SJSA1 (cell line): ENCODE measurements at places on chromosomes 12 and 14. TPM values are rescaled to one million over a fixed set of nuclear protein-coding genes. Genes with fewer than 3 reads are reported as not detected.
A peak's percentile ranks its signal among the peaks of the same experiment; 100 is the strongest.

- DNase-seq, result no peak
- H3K27me3 ChIP-seq, result no peaks in the 10 kb centered on the region
- no peak within 1 kb of the TSS for H3K27ac ChIP-seq
- H3K4me1 ChIP-seq, result peaks cover 9% of the 10 kb centered on the region
- peaks cover 5% of the 10 kb centered on the region for H3K36me3 ChIP-seq
- peak within 1 kb of the TSS; percentile 80 for H3K4me3 ChIP-seq
Measured at GRCh38 chr12:124993626-124994436, at the start of gene BRI3BP. Gene BRI3BP (plus strand): TSS chr12:124993645. CDS start chr12:124993791, 146 bp downstream.

DNA sequence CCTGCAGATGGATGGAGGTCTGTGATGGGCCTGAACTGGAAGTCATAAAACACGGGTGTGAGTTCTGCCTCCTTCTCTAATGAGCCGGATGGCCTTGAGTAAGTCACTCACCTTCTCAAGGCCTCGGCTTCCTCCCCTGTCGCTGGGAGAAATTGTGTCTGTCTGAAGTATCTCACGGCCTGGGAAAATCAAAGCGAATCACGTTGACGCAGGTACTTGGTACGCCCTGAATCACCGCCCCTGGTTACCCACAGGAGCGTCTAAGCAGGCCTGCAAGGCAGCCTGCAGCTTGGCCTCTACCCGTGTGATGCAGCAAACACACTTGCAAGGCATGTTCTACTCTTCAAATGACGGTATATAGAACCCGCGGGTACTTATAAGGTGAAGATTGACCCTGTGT is 28.1 kb upstream of the CD9 start:
- DNase-seq, result no peak
- H3K27ac ChIP-seq, result no peak overlapping the region
- H3K4me3 ChIP-seq, result no peak overlapping the region
- H3K27me3 ChIP-seq, result no peaks in the 10 kb centered on the region
- no peaks in the 10 kb centered on the region for H3K36me3 ChIP-seq
- peaks cover 20% of the 10 kb centered on the region for H3K4me1 ChIP-seq

GRCh38 chr14:77301103-77301502 is 19.6 kb downstream of the POMT2 start:
- DNase-seq, result peak; percentile 68
- H3K4me3 ChIP-seq, result no peak overlapping the region
- peaks cover 3% of the 10 kb centered on the region; the same call in 1 of the 2 replicates for H3K36me3 ChIP-seq
- no peaks in the 10 kb centered on the region for H3K27me3 ChIP-seq
- peaks cover 32% of the 10 kb centered on the region for H3K4me1 ChIP-seq

DNA sequence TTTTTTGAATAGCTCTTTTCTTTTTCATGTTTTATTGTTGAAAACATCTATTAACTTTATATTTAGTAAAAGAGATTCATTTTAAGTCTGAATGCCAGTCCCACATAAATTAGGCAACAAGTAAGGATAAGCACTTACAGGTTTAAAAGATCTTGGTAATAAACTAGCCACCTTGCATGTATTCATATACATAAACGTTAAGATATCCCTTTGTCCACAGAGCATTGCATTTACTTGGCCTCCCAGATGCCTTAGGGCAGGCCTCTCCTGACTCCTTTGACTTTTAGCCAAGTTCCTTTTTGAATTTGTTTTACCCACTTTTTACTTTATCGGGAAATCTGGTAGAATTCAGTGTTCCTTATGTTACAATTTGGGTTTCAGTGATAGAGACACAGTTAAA is 331.7 kb downstream of the ETNK1 start:
- DNase-seq, result no peak
- no peaks in the 10 kb centered on the region for H3K27me3 ChIP-seq
- no peaks in the 10 kb centered on the region for H3K4me1 ChIP-seq

GRCh38 chr14:64421166-64421565 is 33.0 kb downstream of the MTHFD1 start:
- peaks cover 40% of the 10 kb centered on the region for H3K4me1 ChIP-seq
- H3K4me3 ChIP-seq, result no peak overlapping the region
- H3K27ac ChIP-seq, result peak overlapping the region; percentile 76
- H3K36me3 ChIP-seq, result peaks cover 79% of the 10 kb centered on the region
- H3K27me3 ChIP-seq, result no peaks in the 10 kb centered on the region

The CLEC4D gene
- total RNA-seq, result not detected in 2 replicates

DNA sequence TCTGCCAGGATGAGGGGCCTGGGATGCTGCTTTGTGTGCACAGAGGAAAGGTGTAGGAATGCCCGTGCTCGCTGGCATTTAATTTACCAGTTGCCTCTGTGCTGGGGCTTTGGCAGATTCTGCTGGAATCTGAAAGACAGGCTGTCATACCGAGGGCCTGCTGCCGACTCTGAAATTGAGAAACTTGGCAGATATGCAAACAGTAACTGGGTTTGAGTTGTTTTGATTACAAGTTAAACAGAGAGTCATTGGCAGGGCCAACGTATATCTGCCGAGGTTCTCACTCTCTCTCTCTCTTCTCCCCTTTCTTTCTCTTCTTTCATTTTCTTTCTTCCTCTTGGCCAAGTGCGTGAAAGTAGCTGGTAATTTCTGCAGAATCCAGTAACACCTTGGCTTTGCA is 618.7 kb downstream of the VRK1 start:
- H3K36me3 ChIP-seq, result no peaks in the 10 kb centered on the region
- H3K27ac ChIP-seq, result no peak overlapping the region
- H3K4me3 ChIP-seq, result no peak overlapping the region
- DNase-seq, result no peak

- no peak for DNase-seq
- H3K4me3 ChIP-seq, result no peak overlapping the region
- no peaks in the 10 kb centered on the region for H3K27me3 ChIP-seq
- H3K27ac ChIP-seq, result no peak overlapping the region
- peaks cover 25% of the 10 kb centered on the region for H3K36me3 ChIP-seq
- H3K4me1 ChIP-seq, result no peaks in the 10 kb centered on the region
Measured at GRCh38 chr12:48767047-48767446, 21.8 kb downstream of the ADCY6 start.

DNA sequence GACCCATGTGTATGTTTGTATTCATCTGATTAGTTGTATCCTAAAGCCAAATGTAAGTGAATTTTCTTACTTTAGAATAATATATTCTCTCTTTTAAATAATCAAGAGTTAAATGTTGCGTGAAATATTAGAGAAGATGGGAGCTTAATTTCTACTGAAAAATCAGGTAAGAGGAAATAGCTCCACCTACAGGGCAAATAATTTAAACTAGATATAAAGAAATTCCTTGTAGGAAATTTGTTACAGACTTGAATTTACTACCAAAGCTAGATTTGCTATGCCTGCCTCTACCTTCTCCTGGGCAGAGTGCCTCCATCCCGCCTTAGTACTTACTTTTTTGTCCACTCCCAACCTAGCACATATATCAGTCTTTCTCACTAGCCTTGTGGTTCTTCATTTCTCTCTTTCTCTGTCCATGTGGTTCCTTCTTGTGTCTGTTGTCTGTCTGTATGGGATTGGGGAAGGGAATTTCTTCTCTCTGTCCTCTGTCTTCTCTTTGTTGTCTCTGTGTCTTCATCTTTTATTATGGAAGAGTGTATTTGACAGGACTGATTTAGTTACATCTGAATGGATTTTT is 44.7 kb downstream of the PALS1 start:
- H3K36me3 ChIP-seq, result peaks cover 4% of the 10 kb centered on the region
- H3K4me1 ChIP-seq, result no peaks in the 10 kb centered on the region
- H3K4me3 ChIP-seq, result no peak overlapping the region
- H3K27ac ChIP-seq, result no peak overlapping the region
- no peaks in the 10 kb centered on the region for H3K27me3 ChIP-seq

The TSPAN8 gene
- total RNA-seq, result not detected in 2 replicates

The IL31 gene
- total RNA-seq, result not detected in 2 replicates

The KLHDC1 gene
- 1.3 and 1.8 TPM in 2 replicates for total RNA-seq

GRCh38 chr14:85316701-85317410 is 213.1 kb upstream of the FLRT2 start:
- H3K4me1 ChIP-seq, result peaks cover 69% of the 10 kb centered on the region
- H3K27me3 ChIP-seq, result no peaks in the 10 kb centered on the region
- H3K4me3 ChIP-seq, result no peak overlapping the region
- DNase-seq, result peak; percentile 86

DNA sequence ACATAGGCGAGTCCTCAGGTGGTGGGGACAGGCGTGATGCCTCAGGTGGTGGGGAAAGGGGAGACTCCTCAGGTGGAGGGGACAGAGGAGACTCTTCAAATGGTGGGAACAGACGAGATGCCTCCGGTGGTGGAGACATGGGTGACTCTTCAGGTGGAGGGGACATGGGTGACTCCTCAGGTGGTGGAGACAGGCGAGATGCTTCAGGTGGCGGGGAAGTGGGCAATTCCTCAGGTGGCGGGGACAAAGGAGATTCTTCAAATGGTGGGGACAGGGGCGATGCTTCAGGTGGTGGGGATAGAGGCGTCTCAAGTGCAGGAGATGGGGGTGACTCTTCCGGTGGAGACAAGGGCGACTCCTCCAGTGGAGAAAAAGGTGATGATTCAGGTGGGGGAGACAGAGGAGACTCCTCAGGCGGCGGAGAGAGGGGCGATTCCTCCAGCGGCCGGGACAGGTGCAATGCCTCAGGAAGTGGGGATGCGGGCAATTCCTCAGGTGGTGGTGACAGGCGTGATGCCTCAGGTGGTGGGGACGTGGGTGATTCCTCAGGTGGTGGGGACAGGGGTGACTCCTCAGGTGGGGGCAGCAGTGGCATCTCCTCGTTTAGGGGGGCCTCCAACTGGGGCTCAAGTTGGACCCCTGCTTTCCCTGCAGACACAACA is 8.7 kb downstream of the KMT2D start:
- peaks cover 99% of the 10 kb centered on the region for H3K36me3 ChIP-seq
- no peak for DNase-seq
- H3K4me3 ChIP-seq, result no peak overlapping the region
- H3K27ac ChIP-seq, result no peak overlapping the region
- peaks cover 25% of the 10 kb centered on the region for H3K4me1 ChIP-seq
- no peaks in the 10 kb centered on the region for H3K27me3 ChIP-seq

DNA sequence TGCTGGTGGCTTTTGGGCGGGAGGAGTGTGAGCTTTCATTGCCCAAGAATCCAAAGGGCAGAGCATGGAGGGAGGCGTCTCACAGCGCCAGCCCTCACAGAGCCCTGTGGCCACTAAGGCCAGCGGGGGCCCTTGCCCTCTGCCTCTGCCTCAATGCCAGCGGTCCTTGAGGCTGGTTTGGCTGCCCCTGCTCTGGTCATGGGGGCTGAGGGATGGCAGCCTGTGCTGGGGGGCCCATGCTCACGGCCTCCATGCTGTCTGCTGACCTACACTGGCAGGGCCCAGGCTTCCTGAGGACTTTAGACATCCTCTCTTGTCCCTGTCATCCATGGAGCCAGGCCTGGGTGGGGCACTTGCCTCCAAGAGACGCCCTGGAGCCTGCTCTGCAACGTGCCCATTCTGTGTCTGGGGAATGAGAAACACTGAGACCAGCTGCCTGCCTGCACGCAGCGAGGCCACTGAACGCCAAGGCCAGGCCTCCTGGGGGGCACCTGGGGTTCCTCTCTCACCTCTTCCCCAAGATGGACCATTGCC is 143.4 kb downstream of the KIF26A start:
- no peaks in the 10 kb centered on the region for H3K4me1 ChIP-seq
- no peak overlapping the region for H3K4me3 ChIP-seq
- DNase-seq, result no peak
- H3K36me3 ChIP-seq, result no peaks in the 10 kb centered on the region
- no peak overlapping the region for H3K27ac ChIP-seq
